A549 treated with CpdA at 1 μM for 4 hours (cell line): ENCODE measurements at places on chromosomes 5 and 9. TPM values are rescaled to one million over a fixed set of nuclear protein-coding genes. Genes with fewer than 3 reads are reported as not detected.

SLCO4C1 gene
- total RNA-seq, result not detected in 5 replicates

FOXD4L6 gene
- total RNA-seq, result 0.06 TPM in 1 of 5 replicates, not detected in the others

C5orf52 gene
- not detected in 5 replicates for total RNA-seq

RLN2 gene
- 0.17 TPM in 1 of 5 replicates, not detected in the others for total RNA-seq

FOXD4 gene
- 0.29 to 0.59 TPM (median 0.53 TPM) in 5 replicates for total RNA-seq

YTHDC2 gene
- total RNA-seq, result 6.1 to 9.6 TPM (median 7.4 TPM) in 5 replicates

SHISAL2B gene
- not detected in 5 replicates for total RNA-seq

SVEP1 gene
- 1.3 to 1.9 TPM (median 1.5 TPM) in 5 replicates for total RNA-seq

GHR gene
- total RNA-seq, result 0.01 to 0.05 TPM in 2 of 5 replicates, not detected in the others

NEUROG1 gene
- not detected in 5 replicates for total RNA-seq

ACTBL2 gene
- total RNA-seq, result 0.05 TPM in 1 of 5 replicates, not detected in the others

GARIN3 gene
- total RNA-seq, result not detected in 5 replicates

SFXN1 gene
- total RNA-seq, result 87.2 to 109 TPM (median 95.9 TPM) in 5 replicates

LCN9 gene
- not detected in 5 replicates for total RNA-seq
